ENCODE measurements at places on chromosomes 6 and 20.

GRCh38 chr20:25148181-25148981, 47.1 kb upstream of the ENTPD6 start:
- peak; percentile 87 for DNase-seq

DNA sequence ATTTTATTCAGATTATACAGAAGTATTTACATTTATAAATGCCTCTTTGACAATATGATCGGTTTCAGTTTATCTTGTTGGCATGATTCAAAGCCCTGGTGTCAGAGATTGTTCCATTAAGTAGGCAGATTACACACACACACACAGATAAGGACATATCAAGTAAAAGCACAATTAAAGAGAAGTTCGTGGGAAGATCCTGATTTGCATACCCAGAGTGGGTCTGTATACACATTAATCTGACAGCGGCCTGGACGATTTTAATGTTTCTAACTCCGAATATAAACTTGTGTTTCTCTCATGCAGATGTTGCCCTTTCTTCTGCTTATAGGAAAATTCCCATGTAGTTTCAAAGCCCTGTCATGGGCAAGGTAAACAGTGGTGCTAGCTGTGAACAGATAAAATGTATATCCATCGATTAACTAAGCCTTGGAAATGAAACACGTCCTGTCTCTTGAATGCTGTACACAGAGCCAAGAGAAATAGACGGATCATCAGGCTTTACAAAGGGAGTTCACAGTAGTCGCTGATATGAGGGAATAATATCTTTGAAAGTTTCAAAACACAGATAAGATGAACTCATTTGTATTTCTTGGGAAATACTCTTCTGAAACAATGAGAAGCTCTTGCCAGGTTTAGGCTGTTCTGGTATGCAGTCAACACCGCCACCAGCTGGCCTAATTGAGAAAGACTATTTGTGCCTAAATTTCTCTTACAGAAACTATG, 108.2 kb upstream of the GMDS start:
- DNase-seq = peak; percentile 62

GRCh38 chr6:136464148-136464547, 86.1 kb downstream of the MAP7 start:
- DNase-seq = no peak

DNA sequence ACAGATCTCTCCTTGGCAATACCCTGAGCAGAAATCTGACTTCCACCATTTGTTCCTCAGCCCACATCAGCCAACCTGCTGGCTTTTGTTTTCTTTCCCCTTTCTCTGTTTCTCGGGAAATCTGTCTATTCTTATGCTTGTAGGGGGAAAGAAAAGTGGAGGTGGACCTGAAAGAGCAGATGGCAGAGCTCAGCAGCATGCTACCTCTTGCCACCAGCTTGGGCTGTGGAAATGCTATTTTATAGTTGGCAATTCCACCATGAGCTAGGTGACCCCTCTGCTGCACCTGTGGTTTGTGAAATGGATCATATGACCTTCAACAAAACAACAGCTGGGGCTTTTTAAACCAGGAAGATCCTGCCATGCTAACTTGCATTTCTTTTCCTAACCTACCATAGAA, 6.8 kb upstream of the SPATS1 start:
- DNase-seq = no peak

DNA sequence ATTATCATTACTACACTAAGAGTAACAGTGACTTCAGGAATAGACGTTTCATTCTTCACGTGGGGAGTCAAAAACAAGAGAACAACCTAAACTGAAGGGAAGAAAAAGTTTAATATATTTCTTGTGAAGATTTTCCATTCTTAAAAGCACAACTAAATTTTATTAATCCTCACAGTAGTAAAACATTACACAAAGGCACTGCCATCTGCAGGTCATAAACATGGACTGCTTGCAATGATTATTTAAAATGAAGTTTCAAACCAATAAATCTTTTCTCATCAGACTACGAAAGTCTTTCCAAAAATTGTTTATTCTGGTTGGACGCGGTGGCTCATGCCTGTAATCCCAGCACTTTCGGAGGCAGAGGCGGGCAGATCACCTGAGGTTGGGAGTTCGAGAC, 2.6 kb downstream of the NCOA5 start:
- no peak for DNase-seq

DNA sequence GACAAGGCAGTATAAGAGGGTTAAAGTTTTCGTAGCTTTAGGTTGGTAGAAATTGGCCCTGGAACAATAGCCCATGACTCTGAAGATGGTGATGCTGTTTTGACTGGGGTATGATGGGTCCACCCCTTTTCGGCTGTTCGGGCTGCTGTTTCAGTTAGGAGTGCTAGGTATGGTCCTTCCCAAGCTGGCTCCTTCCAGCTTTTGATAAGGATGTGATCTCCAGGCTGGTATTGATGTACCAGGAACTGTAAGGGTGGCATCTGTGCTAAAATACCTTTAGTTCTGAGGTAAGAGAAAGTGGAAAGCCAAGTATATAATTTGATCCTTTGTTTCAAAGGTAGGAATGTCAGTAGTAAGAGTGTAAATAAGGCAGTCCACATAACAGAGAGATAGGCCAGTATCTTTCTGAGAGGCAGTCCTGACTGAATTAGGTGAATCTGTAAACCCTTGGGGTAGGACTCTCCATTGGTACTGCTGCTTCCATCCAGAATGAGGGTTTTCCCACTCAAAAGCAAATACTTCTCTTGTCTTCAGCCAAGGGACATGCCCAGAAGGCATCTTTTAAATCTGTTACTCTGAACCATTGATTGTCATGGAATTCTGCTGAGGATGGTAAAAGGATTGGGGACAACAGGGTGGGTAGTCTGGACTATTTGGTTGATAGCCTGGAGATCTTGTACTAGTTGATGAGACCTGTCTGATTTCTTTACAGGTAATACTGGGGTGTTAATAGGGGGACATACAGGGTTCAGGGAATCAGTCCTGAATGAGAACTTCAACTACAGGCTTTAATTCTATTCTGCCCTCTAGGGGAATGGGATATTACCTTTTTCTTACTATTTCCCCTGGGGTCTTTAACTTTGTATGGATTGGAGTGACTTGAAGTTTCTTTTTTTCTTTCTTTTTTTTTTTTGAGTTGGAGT, 6.1 kb upstream of the ZNFX1 start:
- DNase-seq = no peak

DNA sequence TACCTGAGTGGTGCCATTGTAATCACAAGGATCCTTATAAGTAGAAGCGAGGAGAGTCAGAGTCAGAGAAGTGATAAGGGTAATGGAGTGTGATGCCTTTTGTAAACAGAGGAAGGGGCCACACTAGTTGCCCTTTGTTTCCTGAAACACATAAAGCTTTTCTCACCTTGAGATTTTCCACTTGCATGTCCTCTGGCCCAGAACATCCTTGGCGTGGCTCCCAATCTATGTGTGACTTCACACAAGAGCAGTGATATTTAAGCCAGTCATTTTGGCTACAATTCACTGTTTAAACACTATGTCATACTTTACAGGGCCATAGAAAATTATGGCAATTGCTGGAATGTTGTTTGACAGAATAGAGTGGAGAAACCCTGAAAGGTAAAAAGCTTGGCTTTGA, 121.2 kb upstream of the BTN3A2 start:
- no peak for DNase-seq

DNA sequence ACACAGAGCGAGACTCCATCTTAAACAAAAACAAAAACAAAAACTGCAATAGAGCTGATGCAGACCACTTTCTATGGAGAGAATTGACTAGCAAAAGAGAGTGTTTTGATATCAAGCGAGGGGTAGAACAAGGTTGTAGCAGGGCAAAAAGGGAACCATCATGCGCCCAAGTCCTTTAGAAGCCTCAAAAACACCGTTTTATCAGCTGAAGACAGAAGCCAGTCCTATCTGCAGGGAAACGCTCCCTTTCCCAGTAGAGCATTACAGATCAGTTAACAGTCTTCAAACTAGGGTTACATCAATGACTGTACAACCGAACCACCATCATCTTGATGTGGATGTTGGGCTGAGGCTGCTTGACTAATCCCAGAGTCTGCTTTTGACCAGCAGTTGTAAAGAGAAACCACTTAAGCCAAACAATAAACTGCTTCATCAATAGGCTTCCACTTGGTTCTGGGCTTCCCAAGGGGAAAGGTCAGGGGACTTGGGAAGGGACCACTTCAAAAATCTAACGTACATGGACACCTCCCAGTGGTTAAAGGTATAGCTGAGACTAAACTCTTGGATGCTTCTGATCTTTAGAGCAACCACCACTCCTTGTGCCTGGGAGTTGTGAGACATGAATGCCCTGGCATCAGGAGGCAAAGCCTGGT, 59.6 kb upstream of the SPDEF start:
- DNase-seq = no peak

DNA sequence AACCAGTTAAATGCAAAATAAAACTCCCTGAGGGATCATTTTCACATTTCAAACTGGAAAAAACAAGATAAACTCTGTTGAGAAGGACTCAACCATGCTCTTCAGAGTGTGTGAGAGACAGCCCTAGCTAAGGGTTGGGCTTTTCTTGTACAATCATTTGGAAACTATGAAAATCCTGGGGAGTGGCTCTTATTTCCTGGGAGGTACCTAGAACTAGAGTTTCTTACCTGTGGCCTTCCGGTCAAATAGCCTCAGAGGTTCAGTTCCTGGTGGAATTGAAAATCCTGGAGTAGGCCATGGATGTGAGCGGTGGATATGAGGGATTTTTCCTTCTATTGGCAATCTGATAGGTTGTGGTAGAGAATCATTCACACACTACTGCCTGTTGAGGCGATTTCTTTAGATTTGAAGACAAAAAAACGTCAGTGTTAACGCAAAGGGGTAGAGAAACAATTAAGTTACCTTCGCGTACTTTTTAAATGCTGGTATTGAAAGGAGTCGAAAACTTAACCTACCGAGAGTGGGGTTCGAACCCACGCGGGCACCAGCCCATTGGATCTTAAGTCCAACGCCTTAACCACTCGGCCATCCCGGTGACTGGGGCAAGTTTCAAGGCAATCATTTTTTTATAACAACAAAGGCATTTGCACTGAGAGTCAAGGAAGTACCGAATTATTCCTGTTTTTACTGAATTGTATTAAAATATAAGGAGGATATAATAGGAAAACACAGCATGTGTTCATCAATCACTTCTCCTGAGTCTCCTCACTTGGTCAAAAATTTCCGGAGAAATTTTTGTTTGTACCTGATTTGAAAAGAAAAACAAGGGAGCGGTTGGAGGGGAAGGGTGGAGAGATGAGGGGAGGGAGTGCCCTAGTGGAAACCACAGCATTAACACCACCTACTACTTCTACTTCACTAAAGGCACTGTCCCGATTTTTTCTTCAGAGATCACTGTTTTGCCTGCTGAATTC, 191.3 kb downstream of the OR2B2 start:
- no peak for DNase-seq

GRCh38 chr6:73898599-73898998, 202.6 kb downstream of the CD109 start:
- no peak for DNase-seq

- DNase-seq = no peak
These were observed 7.7 kb downstream of the HDDC2 start for GRCh38 chr6:125294036-125294435.

GRCh38 chr6:30678964-30679726, 6.3 kb upstream of the DHX16 start:
- DNase-seq = peak; percentile 92

- DNase-seq = no peak
These were observed 194.6 kb upstream of the ARID1B start for GRCh38 chr6:156582509-156582992.

DNA sequence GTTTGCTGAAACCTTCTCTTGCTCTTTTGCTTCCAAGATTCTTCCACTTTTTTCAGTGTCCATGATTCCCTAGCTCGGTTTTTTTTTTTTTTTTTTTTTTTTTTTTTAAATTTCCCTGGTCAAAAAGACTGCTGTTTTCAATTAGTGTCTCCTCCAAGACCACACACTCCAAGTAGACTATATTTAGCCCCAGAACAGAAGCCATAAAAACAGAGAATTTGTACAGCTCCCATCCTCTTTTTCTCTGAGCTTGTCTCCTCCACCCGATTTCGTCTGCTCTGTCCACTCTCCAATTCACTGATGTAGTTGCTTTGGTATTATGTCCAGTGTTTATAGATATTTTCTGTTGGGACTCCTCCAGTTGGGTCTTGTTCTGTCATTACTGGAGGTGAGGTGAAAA, 37.6 kb downstream of the RSPH3 start:
- DNase-seq = no peak

- no peak for DNase-seq
These were observed 58.5 kb upstream of the CEP85L start for GRCh38 chr6:118709859-118710350.

DNA sequence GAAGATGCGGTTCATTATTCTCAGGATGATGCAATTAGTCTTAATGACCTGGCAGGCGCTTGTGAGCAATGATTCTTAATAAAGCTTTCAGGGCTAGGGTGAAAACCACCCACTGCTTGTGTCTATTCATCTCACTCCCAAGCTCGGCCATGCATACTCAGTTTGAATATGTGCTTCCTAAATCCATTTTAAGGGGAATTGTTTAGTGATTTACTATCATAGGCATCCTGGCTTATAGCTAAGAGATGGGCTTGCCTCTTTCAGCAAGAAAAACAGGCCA, 141.1 kb upstream of the SLC24A3 start:
- DNase-seq = no peak

DNA sequence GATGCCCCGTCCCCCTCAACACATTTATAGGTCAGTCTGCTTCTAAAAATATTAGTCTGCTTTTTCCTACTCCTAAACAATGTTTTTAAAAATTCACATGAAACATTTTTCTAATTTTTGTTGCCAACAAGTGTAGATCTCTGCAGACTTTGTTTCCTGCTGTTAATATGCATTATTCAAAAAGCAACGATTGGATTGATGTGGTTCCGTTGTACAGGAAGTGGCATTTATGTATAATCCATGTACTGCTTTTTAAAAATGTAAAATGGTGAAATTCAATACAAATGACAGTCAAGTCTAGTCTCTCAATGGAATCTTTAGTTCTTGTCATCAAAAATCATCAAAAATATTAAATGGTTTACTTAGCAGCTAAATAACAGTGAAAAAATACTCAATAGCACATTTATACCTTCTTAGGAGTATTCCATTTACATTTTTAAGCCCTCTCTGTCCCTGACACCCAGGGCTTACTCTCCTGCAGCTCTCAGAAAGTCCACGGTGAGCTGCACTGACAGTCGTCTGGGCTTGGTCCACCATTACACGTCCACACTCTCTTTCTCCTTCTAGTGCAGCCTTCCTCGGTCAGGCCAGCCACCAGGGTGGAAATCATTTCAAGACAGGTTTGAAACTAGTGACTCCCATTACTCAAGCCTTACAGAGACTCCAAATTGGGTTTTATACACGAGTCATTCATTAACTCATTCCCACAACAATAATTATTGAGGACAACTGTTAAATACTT, 211.5 kb downstream of the TMEM200A start:
- no peak for DNase-seq

DNA sequence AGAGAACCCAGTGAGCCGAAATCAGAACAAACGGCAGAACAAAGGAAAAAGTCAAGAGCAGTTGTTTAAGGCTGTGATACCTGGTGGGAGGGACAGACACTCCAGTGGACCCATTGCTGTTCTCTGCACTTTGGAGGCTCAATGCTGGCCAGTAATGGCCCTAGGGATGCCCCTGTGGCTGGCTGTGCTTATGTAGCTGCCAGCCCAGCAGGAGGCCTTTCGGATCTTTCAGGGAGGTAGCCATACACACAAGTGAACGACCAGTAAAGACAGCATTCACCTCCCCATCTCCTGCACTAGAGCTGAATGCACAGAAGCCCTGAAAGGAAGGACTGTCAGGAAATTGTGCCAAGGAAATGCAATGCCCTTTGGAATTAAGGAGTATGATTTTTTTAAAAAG, 34.3 kb downstream of the GPLD1 start:
- no peak for DNase-seq

- DNase-seq = no peak
These were observed 107.8 kb downstream of the OGFRL1 start for GRCh38 chr6:71396410-71396801.

GRCh38 chr6:81465859-81466258, 286.6 kb downstream of the TENT5A start:
- DNase-seq = no peak

All from retina (tissue), 1 donor.